ENCODE measurements at places on chromosomes 16 and 17.

GRCh38 chr16:69471121-69471520 lies 46.7 kb downstream of the CYB5B start:
- no peak for DNase-seq

- no peak for DNase-seq
These were observed 193.5 kb downstream of the WWOX start for GRCh38 chr16:78292844-78293380.

DNA sequence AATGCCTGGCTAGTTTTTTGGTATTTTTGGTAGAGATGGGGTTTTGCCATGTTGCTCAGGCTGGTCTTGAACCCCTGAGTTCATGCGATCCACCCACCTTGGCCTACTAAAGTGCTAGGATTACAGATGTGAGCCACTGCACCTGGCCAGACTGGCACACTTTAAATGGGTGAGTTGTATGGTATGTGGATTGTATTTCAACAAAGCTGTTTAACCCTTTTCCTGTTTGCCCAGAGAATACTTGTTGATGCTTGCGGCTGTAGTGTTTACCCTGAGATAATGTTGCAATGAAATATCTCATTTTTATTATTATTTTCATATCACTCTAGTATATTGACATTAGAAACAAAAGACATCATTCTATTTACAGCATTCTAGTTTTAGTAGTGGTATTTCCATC lies 17.1 kb upstream of the TMEM94 start:
- no peak for DNase-seq

DNA sequence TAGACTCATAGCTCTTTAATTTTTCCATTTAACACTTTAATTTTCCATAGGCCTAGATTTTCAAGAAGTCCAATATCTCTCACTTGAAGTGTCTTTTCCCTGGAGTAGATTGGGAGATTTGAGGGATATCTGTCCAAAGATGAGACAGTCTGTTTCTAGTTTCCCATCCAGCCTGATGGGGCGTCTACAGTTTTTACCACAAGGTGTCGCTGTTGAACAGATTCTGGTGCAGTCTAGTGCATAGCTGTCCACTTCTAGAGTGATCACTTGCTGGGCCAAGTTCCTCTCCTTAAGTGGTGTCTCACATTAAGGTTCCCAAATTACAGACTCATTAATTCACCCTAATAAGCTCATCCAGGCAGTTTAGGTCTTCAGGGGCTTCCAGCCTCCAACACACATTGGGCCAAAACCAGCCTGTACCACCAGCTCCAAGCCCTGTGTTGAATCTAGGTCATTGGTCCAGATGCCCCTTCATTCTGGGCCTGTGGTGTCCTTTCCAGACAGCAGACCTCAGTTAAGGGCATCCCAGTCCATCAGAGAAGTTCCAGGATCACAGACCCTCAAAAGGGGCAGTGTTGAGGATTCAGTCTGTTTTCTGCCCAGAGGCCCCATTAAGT lies 9.4 kb downstream of the SNX20 start:
- no peak for DNase-seq

DNA sequence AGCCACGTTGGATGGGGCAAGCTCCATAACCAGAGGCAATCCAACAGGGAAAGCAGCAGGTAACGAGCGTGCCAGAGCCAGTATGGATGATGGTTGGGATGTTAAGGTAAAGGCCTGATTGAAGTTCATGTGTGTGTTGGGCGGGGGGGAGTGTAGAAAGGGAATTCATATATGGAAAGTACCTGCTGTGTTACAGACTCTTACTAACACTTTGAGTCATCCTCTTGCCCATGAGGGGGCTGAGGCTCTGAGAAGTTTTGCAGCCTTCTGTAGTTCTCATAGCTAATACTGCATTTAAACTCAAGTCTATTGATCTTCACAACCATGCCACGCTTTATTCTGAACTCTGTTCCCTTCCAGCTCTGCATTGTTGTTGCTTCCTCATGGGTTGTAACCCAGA lies 28.5 kb downstream of the SYCE1L start:
- DNase-seq = no peak

GRCh38 chr16:54933281-54934011 lies 2.8 kb downstream of the IRX5 start:
- DNase-seq = no peak

GRCh38 chr17:28970879-28971278 lies 19.6 kb upstream of the PHF12 start:
- DNase-seq = no peak

DNA sequence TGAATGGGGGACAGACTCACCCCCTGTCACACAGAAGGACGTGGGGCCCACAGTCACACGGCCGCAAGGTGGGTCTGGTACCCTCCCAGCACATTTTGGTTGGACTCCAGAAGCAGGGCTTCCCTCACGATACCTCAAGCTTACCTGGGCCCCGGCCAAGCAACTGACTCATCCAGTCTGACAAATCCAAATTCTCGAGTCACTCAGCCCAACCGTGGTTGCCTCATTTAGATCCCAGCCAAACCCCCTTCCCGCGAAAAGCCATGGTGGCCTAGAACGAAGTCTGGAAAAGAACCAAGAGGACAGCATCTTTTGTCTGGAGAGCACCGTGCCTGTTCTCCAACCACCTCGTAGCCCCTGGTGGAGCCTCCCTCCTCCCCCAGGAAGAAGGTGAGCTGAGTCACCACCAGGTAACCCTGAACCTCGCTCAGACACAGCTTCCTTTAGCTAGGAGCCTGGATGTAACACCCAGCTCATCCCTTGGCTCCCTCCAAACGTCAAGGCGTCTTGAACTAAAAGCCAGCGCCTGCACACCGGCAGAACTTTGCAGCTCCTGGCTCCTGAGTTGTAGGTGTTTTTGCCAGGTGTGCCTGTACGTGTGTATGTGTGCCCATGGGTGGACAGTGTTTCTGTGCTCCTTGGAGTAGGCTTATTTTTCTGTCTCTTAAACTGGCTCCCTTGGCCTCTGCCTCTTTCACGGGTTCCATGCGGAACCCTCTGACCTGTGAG lies 78.9 kb downstream of the CMIP start:
- no peak for DNase-seq

DNA sequence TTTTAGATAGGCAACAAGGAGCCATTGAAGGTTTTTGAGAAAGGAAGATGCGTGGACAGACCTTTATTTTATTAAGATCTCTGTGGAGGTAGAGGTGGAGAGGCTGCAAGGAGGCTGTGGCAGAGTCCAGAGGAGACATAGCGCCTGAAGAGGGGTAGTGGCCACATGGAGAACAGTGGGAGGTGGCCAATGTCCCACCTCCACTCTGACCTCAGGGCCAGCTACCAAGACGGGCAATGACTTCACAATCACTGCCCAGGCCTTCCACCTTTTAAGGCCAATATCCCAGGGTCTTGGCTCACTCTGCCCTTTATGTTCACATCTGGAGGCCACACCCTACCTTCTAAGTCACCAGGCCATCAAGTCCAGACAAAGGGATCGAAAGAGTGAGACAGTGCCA lies at the start of gene C16orf78:
Gene C16orf78 (plus strand): TSS at position 301 of the 400 bp plus-strand sequence. CDS start 136 bp downstream, outside the sequence.
- DNase-seq = no peak

DNA sequence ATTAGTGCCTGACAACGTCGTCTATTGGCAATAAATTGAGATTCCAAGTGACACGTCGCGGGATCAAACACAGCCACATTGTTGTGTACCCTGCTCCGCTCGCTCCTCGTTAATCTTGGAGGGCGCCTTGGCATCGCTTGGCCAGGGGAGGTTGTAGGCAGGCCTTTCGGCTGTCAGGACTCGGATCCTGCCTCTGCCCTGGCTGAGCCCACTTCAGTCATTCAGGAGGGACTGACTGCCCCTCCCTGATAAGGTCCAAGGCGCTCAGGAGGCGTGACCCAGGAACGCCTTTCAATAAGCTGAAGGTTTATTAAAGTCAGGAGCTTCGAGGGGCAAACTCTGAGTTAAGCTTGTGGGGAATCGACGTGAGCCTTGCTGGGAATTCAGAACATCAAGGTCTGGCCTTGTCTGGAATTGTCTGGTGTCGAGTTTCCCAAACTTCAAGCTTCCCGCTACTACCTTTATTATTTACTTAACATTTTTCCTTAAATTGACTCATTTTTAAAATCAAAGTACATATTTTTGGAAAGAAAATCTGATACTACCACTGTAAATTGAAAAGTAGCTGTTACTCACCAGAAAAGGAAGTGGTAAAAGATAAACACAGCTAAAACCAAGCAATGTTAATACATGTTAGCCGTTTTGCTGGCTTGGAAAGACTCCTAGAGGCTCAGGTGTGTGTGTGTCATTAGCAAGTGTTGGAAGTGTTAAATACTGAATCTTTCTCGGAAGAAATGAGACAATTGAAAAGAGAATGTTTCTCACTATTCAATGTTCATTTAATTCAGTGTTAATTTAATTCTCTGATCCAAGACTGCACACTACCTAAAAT lies 5.3 kb upstream of the IRX3 start:
- no peak for DNase-seq

DNA sequence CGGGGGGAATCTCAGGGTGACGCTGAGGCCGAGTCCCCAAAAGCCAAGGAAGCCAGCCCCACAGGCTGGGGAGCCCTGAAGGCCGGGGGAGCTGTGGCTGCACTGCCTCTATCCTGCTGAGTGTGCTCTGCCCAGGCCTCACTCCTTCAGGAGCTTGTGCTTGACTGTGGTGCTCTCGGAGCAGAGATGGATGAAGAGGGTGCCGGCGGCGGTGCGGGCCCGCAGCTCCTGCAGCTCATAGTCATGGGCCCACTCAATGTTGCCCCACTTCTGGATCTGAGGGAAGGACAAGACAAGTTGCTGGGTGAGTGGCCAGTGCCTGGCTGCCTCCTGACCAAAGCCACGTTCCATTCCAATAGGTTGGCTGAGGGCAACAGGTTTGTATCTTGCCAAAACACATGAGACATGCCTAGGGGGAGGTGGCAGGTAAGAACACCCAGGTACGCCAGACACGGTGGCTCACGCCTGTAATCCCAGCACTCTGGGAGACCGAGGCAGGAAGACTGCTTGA lies 20.5 kb downstream of the ATPAF2 start:
- DNase-seq = no peak

GRCh38 chr16:89257757-89258465 lies 40.4 kb downstream of the ZNF778 start:
- no peak for DNase-seq

DNA sequence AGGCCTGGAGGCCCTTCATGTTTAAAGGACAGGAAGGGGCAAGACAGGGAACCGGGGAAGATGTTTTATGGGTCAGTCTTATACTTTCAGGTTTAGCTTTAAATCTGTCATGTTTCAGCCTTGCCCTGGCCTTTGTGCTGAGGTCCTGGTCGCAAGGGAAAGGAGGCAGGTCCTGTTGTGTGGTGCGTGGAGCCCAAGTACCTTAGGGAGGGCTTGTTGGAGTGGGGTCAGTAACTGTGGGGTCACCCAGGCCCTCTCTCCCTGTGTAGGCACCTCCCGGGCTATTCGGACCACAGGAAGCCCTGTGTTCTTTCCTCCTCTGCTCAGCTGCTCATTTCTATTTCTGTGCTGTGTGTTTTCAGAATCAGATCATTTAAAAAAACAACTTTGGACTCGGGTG lies 42.7 kb downstream of the MPRIP start:
- DNase-seq = no peak

DNA sequence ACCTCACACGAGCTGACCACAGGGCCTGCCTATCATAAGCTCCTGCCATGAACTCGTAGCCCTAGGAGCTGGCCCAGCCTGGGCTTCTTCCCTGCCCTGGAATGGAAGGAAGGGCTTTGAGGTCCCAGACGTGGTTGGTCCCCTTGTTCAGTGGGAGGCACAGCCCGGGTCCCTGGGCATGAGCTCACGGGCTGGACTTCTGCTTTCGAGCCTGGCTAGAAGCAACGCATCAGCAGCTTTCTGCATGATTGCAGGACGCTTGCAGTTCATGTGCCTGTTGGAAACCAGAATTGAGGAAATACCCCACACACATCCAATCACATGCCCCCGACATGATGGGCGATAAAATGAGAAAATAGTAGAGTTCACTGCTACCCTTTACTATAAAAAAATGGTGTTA lies 293.3 kb downstream of the MAF start:
- DNase-seq = no peak

- peak; percentile 42 for DNase-seq
These were observed 22.7 kb downstream of the NXN start for GRCh38 chr17:956905-957304.

DNA sequence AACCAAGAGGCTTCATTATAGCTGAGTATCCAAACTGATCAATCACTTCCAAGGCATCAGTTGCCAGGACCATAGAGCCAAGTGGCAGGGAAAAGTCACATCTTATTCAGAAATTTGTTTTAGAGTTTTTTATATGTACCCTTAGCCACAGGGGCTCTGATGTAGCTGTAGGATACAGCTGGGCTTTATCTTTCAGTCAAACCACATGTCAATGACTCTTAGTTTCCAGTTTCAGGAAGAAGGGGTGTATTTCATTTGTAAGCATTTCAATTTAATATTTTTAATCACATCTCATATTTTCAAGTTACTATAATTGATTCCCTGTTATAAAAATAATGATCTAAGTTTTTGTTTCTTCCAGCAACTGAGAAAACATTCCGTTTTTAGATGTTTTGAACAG lies 2.9 kb upstream of the FLCN start:
- no peak for DNase-seq

GRCh38 chr17:2416010-2416734 lies 15.3 kb upstream of the MNT start:
- DNase-seq = peak; percentile 68

DNA sequence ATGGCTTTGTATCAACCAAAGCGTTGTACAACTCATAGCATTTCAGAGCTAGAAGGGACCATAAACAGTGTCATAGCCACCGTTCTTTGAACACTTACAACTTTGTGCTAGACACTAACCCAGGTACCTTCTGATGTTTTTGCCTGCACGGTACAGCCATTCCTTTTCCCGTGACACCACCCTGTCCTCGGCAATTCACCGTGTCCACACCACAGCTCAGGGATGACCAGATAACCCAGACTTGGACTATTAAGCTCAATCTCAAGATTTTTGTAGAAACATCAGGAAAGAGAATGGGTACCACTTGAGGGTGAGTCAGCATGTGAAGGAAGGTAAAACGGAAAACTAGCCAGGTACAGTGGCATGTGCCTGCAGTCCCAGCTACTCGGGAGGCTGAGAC lies 9.8 kb upstream of the CBFB start:
- DNase-seq = no peak

Data from NCI-H146 (cell line).